NCI-H2081 treated with DMSO at 0.1 percent for 48 hours (cell line): ENCODE measurements at places on chromosomes 13 and 19.

- no peak for DNase-seq
Measured at GRCh38 chr13:93955904-93956303, 523.6 kb downstream of the DCT start.

DNA sequence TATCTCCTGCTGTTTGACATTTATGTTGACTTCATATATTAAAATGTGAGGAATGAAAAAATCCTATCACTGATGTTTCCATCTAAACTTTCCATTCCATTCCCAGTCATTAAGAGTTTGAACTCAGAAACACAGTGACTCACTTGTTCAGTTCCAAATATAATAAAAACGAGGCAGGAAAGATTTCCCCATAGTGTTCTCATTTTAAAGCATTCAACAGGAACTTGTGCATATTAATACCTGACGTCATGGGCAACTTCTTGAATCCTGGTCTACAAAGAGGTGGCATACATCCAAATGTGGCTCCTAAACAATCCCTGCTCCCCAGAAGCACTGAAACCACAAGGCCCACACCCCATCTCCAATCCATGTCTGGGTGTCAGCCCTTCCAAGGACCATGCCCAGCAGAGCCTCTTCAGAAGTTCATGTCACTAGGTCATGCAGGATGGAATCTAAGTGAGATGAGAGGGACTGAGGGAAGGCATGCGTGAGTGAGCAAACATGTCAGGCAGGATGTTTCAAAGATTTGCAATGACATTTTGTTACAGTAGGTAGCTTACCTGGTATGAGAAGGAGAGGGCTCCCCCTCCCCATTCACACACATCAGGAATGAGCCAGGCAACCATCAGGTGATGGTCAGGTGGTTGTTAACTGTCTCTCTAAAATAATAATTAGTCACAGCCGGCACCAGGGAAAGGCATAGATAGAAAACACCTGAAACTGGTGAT is 9.4 kb upstream of the ERVV-2 start:
- DNase-seq, result no peak

DNA sequence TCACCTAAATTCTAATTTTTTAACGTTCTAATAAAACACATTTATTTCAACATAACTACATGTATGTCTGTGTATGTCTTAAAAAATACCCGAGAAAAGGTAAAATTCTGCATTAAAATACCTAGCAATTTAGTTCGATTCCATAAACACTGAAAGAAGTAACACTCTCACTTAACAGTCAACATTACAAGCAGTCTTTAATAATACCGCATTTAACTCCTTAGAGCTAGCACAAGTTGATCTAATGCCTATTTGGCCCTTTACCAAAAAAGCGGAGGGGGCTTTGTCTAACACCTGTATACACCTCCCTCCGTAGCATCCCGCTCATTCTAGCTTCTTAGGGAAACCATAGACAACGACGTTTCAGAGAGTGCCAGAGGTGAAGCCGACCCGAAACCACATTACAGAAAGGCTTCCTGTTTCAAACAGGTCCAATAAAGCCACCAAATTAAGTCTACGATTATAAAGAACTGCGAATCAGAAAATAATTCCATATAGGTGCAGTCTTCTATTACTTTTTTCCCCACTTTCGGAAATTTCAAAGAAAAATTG is 1.2 kb downstream of the SPART start:
- DNase-seq, result no peak

DNA sequence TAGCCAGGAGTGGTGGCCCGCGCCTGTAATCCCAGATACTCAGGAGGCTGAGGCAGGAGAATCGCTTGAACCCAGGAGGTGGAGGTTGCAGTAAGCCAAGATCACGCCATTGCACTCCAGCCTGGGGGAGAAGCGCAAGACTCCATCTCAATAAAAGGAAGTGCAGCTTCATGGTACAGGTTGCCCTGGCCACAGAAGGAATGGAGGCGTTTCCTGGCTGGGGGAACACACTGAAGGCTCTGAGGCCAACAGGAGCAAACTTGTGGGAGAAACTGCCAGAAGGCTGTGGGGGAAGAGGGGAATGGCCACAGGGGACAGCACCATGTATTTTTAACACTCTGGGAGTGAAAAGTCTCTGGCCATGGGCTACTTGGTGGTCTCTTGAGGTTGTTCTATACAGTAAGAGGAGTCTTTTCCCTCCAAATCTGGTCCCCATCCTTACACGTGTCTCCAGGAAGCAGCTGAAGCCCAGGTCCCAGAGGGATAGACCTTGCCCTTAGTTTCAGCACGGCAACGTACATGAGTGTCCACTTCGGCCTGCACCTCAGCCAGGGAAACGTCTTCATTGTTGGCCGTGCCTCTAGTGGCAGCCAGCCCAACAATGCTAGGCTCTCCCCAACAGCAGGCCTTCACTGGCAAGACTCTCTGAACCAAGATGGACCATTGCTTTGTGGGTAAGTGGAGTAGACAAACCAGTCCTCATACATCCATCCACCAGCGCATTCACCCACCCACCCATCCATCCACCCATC is 7.4 kb downstream of the MICOS13 start:
- DNase-seq, result no peak

GRCh38 chr13:30659980-30660379 is 42.3 kb downstream of the USPL1 start:
- no peak for DNase-seq

DNA sequence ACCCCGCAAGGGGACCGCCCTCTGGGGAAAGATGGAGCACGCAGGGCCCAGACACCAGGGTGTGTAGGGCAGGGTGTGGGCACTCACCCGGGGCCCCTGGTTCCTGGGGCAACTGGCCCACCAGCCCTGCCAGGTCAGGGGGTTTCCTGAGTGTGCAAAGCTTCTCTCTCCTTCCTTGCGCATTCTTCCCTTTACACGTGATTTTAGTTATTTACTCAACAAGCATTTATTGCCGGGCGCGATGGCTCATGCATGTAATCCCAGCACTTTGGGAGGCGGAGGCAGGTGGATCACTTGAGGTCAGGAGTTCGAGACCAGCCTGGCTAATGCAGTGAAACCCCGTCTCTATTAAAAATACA is 20.4 kb downstream of the PRR36 start:
- DNase-seq, result no peak

DNA sequence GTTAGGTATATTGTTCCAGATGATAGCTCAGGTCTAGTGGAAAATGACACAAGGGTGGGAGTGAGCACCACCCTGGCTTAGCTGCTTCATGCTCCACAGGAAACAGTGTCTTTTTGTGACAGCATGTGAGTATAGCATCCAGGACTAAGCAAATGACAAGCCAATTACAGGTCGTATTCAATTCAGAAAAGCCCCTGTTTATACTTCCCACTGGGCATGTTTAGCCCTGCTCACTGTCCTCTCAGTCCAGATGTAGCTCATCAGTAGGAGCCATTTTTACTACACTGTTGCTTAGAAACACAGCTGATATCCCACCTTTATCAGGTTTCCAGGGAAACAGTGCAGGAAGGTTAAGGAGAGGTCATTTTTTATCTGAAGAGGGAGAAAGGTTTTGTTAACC is 8.0 kb downstream of the ABHD13 start:
- no peak for DNase-seq

GRCh38 chr19:40398417-40399131 is 8.6 kb upstream of the HIPK4 start:
- DNase-seq, result no peak

DNA sequence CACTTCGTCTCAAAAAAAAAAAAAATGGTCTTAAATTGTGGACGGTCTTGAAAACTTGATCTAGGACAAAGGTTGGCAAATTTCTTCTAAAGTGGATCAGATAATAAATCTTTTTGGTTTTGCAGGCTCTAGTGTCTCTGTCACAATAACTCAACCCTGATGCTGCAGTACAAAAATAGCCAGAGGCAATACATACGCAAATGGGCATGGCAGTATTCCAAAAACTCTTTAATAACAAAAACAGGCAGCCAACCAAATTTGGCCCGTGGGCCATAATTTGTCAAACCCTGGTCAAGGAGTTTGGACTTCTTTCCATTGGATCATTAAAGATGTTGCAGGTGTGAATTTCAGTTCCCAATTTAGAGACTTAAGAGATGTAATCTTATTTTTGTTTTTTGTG is 93.5 kb upstream of the MRI1 start:
- peak; percentile 29 for DNase-seq

DNA sequence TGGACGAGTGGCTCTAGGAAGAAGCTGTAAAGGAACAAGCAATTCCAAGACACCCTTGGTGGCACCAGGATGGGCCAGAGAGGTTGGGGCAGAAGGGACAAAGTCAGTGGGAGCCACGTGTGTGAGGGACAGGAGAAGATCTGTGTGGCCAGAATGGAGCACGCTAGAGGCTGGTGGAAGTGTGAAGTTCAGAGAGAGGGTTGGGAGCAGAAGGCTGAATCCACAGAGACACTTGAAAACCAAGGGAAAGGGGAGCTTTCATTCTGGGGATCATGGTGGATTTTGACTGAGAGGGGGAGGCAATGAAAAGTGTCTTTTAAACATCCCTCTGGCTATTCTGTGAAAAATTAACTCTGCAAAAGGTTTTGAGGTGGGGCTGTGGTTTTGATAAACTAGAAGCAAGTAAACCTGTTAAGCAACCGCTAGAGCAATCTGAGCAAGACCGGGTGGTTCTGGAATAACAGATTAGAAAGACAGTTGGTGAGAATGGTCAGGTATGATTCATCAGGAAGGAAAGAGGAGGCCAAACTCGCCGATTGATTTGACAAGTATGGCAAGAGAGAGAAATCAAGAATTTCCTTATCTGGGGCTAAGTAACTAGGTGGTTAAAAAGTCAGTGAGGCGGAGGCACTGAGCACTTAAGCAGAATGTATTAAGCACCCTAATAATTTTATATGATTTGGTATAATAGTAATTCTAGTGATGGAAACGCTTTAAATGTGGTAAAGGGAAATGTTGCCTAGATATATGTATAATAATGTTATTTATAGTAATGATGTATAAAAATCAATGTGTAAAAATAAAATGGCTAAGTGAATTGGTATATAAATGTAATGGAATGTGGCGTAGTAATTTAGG is 140.0 kb downstream of the MYO16 start:
- no peak for DNase-seq

GRCh38 chr19:58511353-58512208 is at the start of gene SLC27A5:
Gene SLC27A5, minus strand, starts transcription at chr19:58511992. Its CDS starts 37 bp downstream, at chr19:58511955.
- DNase-seq, result no peak

DNA sequence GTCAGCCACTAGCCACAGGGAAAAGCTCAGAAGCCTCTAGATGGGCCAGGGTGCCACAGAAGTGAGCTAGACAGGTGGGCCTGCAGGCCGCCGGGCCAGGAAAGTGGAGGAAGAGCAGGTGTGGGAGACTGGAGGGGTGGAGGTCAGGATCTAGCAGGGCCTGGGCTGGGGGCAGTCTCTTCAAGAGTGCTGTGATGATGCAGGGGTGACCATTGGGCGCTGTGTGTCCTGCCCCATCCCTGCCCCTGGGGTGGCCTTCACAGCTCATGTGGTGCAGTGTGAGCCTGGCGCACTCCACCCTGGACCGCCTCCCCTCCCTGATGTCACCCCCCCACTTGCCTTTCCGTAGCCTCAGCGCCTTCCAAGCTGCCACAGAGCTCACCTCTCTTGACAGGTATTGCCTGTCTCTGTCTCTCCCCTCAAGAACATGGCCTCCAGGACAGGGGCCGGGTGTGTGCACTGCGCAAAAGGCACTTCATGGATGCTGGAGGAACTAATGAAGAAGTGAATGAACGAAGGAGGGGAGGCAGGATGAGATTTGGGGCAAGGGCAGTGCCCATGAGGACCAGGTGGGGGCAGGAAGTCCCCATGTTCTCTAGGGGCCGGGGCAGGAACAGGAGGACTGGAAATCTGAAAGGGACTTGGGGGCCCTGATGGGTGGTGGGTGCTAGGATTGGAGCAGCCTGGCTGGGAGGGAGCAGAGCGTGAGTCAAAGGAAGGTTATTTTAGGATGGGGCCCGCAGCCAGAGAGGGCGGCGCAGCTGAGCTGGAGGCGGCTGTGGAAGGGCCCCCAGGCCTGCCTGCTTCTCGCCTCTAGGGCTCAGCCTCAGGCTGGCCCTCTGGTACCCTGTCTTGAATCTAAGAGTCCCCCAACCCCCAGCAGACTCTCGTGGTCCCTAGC is 6.6 kb downstream of the SSBP4 start:
- DNase-seq, result no peak
